ENCODE measurements at places on chromosomes 6 and 20. TPM values are rescaled to one million over a fixed set of nuclear protein-coding genes. Genes with fewer than 3 reads are reported as not detected.

DNA sequence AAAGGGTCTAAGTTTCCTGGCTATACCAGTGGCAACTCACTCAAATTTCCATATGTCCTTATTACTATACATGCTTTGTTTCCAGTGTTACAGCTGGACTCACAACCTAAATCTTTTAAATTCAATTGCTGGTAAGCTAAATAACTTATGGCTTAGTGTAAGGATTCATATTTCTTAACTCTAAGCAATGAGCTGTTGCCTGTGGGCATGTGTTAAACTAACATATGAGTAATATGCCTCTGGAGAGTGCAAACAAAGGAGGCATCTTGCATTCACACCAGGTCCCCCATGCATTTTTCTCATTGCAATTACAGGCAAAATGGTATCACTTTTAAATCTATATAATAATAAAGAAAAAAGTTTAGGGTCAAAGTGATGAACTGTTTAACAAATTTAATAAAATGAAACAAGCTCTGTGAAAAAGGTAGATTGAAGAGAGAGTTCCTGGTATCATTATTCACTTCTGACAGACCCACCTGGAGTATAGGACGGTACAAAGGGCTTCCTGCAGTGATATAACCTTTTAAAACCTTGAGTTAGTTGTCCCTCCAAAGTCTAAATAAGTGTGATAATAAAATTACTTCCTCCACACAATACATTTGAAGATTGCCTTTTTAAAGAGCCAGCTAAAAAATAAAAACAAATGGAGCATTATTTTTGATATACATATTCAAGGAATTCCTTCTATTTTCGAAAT, 57.6 kb upstream of the HMGCLL1 start:
- no peak for DNase-seq

TUBB2B gene
- polyA plus RNA-seq = 46.1 TPM

PBOV1 gene
- not detected for polyA plus RNA-seq

DNA sequence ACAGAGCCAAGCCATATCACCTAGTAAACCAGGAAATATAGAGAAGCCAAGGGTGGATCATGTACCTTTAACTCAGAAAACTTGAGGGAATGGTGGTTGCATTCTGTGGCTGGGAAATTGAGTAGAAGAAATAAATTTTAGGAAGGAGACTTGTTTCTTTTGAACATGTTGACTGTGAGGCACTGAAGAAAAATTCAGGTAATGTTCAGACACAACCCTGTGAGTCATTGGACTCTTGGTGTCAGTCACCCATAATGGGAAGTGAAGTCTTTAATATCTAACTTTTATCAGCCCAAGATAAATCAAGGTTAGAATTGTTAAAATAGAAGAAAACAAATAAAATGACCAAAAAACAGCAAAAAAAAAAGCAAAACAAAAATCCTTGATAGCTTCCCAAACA, 98.8 kb upstream of the GRIK2 start:
- DNase-seq = no peak
